ENCODE measurements at places on chromosomes 11 and 22.
A peak's percentile ranks its signal among the peaks of the same experiment; 100 is the strongest.

GRCh38 chr22:30667107-30667493 is 575 bp downstream of the DUSP18 start:
- no peak for DNase-seq

DNA sequence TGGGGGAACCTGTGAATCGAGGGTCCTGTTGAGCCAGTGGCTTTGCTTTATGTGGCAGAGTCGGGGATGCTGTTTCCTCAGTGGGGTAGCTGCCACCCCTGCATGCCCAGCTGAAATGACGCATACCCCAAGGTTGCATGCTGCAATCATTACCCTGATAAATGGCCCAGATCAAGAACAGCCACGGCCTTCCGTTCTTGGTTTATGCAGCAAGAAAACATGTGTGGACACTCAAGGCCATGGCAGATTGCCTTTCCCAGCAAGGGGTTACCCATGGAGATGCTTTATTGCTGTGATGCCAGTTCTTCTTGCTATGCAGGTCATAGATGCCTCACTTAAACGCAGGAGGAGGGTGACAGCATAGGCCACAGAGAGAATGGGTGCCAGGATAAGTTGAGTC is 14.3 kb upstream of the SREBF2 start:
- DNase-seq, result no peak

- no peak for DNase-seq
Observed at GRCh38 chr11:77909277-77909676, 85.2 kb downstream of the INTS4 start.

DNA sequence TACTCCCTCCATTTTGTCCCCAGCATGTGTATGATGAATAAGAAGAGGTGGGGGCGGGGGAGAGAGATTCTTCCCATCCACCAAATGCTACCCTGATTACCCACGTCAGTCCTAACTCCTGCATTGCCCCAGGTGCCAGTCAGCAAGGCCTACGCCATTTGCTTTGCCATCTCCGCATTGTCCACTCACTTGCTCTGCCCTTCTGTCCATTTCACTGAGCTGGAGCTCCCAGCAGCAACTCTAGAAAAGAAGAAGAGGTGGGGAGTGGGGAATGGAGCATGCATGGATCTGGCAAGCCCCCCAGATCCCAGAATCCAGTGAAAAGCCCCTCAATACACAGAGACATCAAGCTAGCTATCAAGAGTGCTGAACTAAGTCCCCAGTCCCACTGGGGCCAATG is 19.0 kb downstream of the WT1 start:
- no peak for DNase-seq

DNA sequence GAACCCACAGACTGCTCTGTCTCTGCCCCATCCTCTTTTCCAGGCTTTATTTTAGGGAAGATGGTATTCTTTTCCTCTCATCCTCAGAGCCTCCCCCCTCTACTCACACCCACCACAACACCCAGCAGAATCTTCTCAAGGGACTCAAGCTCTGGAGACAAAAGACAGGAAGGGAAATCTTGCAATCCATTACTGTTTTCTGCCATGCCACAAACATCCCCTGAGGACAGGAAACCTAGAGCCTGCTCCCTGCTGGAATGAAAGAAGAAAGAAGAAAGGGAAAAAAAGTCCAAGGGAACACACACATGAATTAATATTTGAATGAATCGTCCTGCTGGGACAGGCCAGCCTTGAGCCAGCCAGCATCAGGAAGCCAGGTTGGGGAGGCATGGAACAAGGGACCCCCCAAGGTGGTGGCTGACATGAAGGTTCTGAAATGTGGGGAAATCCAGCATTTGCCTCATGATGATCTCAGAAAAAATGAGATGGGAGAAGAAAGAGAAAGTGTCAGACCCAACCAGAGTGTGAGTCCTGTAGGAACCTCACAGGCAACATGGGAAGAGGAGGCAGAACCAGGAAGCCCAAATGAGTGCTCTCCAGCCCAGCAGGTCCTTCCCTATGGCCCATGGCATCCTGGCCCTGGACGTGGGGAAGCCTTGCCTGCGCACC is 34.0 kb downstream of the SLCO2B1 start:
- DNase-seq, result no peak

DNA sequence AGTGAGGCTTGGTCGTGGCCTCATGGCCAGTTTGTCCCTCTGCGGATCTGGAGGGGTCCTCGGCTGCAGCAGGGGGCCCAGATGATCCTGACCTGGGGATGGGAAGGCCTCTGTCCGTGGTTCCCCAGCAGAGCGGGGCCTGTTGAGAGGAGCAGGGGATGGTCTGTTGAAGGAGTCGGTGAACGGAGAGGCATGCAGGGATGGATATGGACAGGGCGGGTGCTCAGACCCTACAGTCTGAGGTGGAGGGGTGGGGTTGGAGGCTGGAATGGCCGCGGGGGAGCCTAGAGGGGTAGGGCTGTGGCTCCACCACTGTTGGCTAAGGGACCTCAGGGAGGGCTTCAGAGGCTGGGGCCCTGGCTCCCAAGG is 33.8 kb downstream of the RTN4R start:
- no peak for DNase-seq

- DNase-seq, result no peak
Observed at GRCh38 chr11:92101920-92102319, 122.7 kb upstream of the FAT3 start.

GRCh38 chr11:134838708-134839107 is 426.7 kb upstream of the B3GAT1 start:
- no peak for DNase-seq

DNA sequence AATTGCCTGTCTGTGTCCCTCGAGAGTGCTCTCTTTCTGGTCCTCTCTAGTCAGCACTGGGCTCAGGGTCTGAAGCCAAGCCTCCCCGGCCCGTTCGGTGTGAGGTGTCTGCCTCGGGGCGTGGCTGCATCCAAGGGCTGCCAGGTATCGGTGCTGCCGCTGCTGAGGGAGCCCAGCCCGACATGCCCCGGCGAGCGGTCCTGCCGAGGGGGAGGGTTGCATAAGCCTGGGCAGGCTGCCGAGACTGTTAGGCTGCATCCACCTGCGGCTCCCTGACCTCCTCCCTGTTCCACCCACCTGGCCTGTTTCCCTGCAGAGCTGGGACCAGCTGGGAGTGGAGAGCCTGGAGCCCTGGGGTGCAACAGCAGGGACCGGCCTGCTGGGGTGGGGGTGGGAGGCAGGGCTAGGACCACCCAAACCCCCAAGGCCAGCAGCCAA is 6.3 kb downstream of the OVOL1 start:
- no peak for DNase-seq

DNA sequence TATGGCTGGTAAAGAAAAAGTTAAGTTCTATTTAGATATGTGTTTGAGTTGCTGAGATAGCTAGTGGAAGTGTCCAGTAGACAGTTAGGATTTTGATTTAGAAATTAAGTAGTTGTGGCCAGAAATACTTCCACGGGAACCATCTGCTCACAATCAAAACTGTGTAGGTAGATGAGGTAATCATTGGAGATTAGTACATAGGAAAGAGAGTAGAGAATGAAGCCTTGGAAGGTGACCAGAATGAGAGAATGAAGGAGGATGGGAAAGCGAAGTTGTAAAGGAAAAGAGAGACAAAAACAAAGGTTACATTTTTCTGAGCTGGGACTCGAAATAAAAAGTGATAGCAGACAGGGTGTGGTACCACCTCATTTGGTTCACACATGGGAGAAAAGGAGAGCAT is 296.9 kb upstream of the SORL1-AS1 start:
- no peak for DNase-seq

- no peak for DNase-seq
Observed at GRCh38 chr11:72719551-72719950, 32.7 kb downstream of the ARAP1 start.

DNA sequence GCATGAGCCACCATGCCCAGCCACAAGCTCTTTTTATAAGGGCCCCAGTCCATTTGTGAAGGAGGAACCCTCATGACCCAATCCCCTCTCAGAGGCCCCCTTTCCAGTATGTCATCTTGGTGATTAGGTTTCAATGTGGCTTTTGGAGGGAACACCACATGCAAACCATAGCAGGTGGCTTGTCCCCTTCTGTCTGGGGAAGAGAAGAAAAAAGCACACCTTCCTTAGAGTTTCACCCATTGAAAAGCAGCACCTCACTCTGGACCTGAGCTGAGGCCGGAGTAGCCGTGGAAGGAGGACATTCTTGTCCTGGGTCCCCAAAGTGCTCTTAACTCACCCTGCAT is 25.4 kb downstream of the NEAT1 start:
- peak; percentile 18 for DNase-seq

DNA sequence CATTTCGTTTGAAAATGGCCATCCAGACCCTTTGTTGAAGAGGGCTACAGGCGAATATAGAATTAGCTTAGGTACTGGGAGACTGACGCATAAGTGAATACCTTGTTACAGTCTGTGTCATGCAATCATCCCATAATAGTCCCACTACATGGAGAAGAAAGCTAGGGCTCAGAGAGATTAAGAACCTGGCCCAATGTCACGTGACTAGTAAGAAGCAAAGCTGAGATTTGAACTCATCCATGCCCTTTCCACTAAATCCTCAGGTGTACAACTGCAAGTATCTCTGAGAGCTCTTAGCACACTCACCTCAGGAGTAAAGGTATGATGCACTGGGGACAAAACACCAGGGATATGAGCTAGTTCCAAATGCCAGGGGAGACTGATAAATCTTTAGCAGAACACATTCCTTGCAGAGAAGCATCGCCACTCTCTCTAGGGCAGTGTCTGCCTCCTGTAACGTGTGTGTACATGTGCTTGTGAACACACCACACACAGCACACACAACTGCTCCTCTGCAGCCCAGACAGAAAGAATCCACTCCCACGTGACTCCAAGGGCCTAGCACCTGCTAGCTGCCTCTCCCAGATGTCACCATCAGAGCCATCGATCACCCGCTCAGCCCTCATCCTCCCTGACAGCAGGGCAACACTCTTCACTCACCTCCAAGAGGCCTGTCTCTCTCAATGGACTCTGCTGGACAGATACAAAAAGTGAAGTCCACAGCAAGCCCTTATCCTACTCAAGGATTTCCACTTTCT is 402.8 kb downstream of the NXPE2 start:
- no peak for DNase-seq

- peak; percentile 61 for DNase-seq
Observed at GRCh38 chr11:36453678-36454077, 56.4 kb downstream of the TRAF6 start.

GRCh38 chr11:63906585-63906984 is 10.4 kb downstream of the RCOR2 start:
- no peak for DNase-seq

- DNase-seq, result peak; percentile 70
Observed at GRCh38 chr11:2777386-2777785, 77.6 kb upstream of the KCNQ1OT1 start.

DNA sequence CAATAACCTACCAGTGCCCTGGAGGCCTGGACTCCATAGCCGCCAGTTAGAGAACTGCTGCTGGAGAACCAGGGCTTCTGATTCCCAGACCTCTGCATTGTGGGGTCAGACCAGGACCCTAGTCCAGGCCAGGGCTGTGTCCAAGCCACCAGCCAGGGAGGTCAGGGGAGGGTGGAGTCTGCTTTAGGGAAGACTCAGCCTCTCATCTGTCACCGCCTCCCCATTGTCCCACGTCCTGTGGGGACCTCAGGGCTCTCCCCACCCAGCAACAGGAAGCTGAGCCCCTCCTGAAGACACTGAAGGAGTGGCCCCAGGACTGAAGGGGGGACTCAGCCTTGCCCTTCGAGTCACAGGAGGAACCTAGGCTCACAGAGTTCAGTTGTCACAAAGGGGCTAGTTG is 41.2 kb downstream of the PDE2A start:
- no peak for DNase-seq

- DNase-seq, result peak; percentile 27
Observed at GRCh38 chr11:1281974-1282365, 27.5 kb downstream of the TOLLIP start.

DNA sequence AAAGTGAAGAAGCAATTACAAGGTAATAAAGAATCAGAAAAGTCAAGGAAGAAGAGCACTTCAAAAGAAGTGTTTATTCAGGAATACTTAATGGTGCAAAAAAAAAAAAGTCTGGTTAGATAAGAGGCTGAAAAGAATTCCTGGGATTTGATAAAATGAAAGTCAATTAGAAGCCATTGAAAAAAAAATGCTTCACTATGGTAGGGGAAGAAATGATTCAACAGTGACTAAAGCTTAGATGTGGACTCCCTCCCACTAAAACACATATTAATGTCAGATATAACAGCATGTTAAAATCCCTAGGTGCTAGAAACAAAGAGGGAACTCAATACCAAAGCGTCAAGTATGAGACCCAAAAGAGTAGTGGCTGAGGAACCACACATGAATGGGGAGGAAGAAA is 335.3 kb upstream of the PITPNB start:
- DNase-seq, result no peak

DNA sequence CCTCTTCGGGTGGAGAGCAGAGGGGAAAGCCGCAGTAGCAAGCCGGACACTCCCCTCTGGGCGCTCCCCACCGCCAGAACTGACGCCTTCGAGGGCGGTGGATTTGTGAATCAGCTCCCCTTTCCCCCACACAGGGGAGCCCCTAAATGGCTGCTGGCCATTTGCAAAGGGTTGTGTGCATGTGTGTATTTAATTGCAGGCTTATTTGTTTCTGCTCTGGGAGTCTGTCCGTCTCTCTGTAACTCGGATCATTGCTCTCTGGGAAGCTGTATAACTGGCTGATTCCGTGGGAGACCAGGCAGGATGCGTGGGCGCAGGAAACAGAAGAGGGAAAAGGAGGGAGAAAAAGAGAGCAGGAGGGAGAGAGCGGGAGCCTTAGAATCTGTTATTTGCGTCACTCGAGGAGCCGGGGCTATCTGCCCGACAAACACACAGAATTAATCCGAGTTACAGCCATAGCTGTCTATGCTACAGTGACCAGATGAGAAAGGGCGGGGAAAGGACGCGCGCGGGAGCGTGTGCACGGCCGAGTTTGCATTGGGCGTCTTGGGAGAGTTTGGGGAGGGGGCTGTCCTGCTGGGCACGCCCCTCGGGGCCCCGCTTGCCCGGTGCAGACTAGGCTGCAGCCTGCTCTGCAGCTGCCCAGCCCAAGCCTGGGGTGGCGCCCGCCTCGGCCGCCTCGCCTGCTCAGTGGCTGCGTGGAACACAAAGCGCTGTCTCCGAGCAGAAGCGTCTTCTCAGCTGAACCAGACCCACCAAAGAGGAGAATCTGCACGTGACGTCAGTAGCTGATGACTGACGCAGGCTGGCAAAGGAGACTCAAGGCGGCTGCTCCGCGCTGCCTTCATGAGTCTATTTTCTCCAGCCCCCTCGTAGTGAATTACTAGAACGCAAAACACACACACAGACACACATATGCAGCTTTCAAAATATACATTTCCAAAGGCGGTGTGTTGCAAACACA is 105.3 kb upstream of the HSD17B12 start:
- DNase-seq, result peak; percentile 51

Data from fibroblast of skin of back (primary cell).